ENCODE measurements at places on chromosomes 4 and X.

- no peak for DNase-seq
Observed at GRCh38 chr4:147735413-147736301, 3.8 kb downstream of the ARHGAP10 start.

DNA sequence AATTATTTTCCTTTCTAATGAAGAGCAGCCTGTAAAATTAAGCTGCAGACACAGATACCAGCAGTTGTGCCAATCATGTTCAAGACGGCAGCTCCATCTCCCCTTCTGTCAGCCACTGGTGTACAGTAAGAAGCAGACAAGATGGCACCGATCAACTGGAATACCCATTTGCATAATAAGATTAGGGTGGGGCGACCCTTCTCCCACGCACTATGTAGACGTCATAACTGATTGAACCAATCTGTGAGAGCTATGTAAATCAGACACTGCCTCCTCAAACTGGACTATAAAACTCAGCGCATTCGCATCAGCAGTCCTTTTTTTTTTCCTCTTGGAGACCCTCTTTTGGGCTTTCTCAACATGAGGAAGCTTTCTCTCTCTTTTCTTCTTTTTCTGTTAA lies 40.4 kb upstream of the INTS6L start:
- DNase-seq, result no peak

DNA sequence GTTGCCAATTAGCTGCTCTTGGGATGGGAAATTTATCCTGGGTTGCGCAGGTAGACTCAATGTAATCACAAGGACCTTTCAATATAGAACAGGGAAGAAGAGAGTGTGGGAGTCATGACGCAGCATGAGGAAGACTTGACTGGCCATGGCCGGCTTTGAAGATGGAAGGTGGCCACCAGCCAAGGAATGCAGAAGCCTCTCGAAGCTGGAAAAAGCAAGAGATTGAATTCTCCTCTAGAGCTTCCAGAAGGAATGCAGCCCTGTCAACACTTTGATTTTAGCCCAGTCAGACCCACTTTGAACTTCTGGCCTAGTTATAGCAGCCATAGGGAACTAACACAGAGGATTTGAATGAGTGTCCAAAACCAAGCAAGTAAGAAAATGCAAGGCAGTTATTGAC lies 14.7 kb upstream of the SH3KBP1 start:
- no peak for DNase-seq

DNA sequence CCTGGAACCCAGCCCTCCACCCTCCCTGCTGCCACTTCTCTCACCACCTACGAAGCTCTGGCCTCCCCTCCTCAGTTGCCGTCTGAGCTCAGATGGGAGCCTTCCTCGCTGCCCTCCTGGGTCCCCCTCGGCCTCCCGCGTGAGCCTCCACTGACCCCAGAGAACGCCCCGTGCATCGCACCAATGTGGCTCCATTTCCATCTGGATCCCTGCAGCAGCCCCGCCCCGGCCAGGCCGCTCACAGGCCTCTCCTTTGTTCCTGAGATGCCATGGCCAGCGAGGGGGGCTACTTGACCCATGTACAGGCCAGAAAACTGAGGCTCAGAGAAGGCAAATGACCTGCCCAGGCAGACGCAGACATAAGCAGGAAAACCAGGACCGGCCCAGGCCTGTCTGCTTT lies 242.4 kb upstream of the PSAPL1 start:
- DNase-seq, result no peak

GRCh38 chr4:184689681-184690080 lies 40.1 kb downstream of the PRIMPOL start:
- no peak for DNase-seq

DNA sequence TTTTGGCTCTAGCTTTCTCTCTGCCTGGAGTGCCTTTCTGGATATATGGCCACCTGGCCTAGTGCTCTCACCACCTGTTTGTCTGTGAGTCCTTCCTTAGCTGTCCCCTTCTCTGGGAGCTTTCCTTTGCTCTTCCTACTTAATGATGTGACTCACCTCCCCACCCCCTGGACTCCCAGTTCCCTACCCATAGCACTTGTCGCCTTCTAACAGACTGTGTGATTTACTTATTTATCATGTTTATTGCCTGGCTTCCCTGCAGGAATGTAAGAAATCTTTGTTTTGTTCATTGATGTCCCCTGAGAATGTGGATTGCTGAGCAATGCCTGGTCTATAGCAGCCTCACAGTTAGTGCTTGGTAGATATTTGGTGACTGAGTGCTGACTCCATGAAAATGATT lies 18.9 kb downstream of the ADD1 start:
- no peak for DNase-seq

DNA sequence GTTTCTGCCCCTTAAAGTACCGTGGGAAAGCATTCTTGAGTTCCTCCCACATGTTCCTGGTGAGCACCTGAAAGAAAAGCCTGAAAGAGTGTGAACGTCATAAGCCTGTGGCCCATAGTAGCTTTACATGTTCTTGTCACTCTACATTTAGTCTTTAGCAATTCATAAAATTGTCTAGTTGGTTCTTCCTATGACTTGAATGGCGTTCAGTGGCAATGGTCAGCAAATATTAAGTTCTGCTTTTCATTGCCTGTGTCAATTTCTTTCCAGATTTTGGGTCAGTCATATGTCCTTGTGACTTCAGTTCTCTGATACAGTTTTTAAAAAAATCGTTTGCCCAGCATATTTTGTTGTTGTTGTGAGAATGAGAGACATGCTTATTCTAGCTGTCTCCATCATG lies 650.0 kb upstream of the BOD1L1 start:
- DNase-seq, result no peak

DNA sequence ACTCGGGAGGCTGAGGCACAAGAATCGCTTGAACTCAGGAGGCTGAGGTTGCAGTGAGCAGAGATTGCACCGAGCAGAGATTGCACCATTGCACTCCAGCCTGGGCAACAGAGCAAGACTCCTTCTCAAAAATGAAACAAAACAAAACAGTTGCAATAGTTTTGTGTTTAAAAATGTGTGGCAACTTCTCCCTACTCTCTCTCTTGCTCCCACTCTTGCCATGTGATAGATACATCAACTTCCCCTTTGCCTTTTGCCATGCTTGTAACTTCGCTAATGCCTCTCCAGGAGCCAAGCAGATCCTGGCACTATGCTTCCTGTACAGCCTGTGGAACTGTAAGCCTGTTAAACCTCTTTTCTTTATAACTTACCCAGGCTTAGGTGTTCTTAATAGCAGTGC lies 52.5 kb upstream of the INTU start:
- no peak for DNase-seq

DNA sequence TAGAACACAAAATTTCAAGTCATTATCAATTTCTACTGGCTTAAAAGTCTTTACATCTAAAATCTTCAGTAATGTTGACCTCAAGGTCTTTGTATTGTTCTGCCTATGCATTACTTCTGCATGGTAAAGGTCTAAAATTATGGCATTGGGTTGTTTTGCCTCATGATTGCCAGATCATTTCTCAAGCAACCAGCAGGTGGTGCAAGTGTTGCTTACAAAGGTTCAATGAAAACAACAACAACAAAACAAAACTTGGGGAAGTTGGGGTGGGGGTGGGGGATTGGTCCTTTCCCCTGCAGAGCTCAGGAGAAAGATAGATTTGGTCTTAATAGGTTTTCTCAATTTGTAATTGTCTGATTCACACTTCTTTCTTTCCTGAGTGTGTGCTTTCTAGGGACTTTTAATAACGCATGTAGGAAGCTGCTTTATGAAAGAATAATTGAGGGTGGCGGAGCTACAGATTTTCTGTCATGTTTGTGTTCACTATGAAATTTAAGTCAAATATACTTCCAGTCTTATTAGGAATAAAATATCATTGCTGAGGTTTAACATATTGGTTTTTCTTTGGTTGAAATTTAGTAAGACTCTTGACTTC lies 145.1 kb downstream of the COL4A5 start:
- DNase-seq, result no peak

GRCh38 chr4:94976371-94977011 lies 218.7 kb downstream of the BMPR1B start:
- DNase-seq, result no peak

- DNase-seq, result no peak
Observed at GRCh38 chr4:20679951-20680350, 20.3 kb upstream of the PACRGL start.

Measured in stimulated activated CD8-positive, alpha-beta memory T cell treated with anti-CD3 and anti-CD28 coated beads, Interleukin-7, amount 100 ng/mL, for 1 hour (primary cell).